ENCODE measurements at places on chromosomes 2 and 18. TPM values are rescaled to one million over a fixed set of nuclear protein-coding genes. Genes with fewer than 3 reads are reported as not detected.

DNA sequence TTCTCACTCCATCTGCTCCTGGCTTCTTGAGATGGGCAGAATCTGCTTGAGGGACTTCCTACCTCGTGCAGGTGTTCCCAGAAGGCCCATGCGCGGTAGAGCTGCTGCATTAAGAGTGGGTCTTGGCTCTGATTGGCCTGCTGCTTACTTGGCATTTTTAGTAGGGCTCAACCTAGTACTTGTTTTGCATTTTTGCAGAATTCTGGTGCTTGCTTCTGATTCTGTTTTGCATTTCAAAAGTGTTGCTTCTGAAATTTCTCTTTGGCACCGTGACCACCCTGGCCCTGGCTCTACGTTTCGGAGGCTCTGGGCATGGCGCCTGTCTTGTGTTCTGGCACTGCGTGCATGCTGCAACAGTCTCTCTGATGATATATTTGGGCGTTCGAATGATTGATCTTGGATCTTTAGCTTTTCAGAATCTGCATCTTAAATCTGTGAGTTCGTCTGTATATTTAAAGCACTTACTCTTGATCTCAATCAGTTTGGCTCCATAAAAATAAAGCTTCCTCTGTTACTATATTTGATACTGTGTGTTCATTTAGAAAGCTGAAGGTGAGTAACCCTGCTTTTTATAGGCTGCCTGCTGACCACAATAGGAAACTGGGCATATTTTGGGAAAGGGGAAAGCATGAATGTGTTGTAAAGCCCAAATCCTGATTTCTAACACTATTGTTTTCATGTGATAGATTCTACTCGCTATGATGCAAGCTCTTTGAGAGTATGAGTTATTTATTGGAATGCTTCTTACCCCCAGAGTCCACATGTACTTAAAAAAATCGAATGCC lies 22.2 kb downstream of the EFR3B start:
- DNase-seq, result no peak

- no peak for DNase-seq
Measured at GRCh38 chr2:43133708-43134570, 92.5 kb downstream of the ZFP36L2 start.

Gene MROH2A
- total RNA-seq, result 9.3 TPM

GRCh38 chr2:226643030-226643945 lies 156.3 kb downstream of the IRS1 start:
- no peak for DNase-seq

GRCh38 chr2:150538651-150539201 lies 51.3 kb upstream of the RND3 start:
- no peak for DNase-seq

Gene SNORC
- total RNA-seq, result 7.3 TPM

Gene ALPI
- not detected for total RNA-seq

Gene ICOS
- 0.23 TPM for total RNA-seq

Gene PLEK
- total RNA-seq, result 3.7 TPM

DNA sequence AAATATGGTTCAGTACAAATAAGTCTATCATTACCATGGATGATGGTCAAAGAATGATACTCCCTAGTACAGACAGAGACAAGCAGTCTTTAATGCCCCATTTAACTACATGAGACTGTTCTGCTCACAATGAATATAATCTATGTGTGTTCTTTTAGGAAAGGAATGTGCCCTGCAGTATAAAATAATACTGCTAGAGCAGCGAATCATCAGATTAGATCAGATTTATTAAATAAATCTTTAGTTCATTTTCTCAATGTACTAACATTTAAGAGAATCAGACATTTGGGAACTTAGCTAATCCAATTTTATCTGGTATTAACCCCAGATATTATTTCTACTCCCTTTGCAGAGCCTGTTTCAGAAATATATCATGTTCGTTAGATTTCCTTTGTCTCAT lies 272.0 kb upstream of the GCFC2 start:
- no peak for DNase-seq

Gene PLCL1
- total RNA-seq, result 2.9 TPM

DNA sequence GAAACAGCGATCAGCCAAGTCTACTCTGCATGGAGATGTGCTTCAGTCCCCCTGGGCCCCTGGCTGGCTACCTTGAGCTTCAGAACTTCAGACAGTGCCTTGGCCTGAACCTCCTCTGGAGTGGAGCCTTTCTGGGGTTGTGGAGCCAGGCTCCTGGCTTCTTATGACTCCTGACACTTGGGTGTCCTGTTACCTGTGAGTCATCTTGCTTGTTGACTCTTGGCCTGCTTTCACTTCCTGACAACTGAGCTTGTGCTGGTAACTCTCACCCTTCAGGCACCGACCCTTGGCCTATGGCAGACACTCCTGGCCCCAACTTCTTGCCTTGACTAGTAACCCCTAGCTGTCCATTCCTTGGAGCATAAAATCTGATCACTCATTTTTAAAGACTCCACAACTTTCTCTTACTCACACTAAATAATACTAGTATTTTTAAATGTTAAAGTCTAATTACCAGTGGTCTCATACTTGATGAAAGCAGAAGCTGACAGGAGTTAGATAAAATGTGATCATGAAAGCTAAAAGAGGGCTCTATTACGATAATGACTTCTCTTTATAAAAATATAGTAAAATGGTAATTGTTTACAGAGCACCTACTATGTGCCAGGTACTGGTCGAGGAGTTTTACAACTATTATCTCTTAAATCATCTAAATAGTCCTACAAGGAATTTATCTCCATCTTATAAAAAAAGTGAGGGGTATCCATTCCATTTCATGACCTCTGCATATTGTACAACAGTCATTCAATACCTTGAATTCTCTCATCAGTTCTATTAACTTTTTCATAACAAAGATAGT lies 46.3 kb upstream of the VIT start:
- DNase-seq, result peak; percentile 45

- peak; percentile 71 for DNase-seq
Measured at GRCh38 chr18:45879681-45880655, 54.5 kb downstream of the SIGLEC15 start.

GRCh38 chr2:14614017-14614416 lies 18.5 kb upstream of the LRATD1 start:
- no peak for DNase-seq

- DNase-seq, result no peak
Measured at GRCh38 chr18:74315464-74316256, at the start of gene C18orf63. C18orf63 (plus strand) TSS chr18:74315839; CDS start chr18:74317866, 2,027 bp downstream.

Gene IL36G
- not detected for total RNA-seq

DNA sequence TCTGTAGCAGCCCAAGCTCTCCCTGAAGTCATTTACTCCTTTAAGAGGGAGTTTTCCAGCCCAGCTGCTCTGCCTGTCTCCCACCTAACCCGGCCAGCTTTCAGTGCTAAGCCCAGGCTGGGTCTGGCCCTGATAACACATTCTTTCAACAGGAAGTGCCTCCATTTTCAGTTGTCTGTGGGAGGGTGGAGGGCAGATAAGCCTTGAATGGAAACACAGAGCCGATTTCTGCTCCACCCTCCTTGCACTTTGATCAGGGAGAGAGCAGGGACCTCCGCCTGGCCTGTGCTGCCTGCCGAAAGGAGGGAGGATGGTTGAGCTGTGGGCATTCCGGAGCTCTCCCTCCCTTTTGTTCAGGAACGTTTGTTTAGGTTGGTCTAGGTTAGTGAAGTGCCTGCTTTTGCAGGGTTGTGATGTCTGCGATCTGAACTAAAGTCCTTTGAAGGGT lies 24.8 kb downstream of the GATA6 start:
- DNase-seq, result no peak

GRCh38 chr2:127106457-127106990 lies 430 bp downstream of the BIN1 start:
- DNase-seq, result no peak

Gene KYNU
- 18.7 TPM for total RNA-seq

Gene IL36A
- not detected for total RNA-seq

Gene ACMSD
- not detected for total RNA-seq

DNA sequence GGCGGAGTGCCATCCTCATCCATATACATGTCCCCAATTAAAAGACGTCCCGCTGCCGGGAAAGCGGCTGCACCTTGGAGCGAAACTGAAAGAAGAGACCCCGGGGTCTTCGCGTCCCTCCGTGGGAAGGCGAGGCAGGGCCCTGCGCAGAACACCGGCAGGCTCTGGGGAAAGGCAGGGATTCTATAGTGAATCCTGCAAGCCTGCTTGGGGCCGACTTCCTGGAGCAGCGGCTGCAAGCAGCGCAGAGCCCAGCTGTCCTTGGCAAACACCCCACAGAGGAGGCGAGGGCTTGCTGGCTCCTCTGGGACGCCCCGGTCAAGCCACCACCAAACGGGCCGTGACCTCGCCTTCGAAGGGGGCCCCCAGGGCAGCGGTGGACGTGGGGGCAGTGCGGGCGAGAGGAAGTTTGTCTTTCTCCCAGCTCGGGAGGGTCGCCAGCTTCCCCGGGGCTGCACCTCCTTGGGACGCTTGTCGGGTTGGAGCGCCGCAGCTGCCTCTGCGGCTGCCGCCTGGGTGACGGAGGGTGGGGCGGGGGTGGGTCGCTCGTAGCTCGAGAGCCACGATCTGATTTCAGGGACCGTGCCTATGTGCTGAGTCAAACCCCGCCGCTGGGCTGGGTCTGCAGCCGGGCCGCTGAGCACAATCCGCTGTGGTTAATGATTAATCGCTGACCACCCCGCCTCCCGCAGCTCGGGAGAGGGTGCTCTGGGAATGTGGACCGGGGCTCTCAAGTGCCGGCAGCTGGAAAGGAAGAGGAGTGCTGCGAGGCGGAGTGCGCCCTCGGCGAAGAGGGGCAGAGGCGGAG lies 486 bp upstream of the GPR39 start:
- peak; percentile 91 for DNase-seq

DNA sequence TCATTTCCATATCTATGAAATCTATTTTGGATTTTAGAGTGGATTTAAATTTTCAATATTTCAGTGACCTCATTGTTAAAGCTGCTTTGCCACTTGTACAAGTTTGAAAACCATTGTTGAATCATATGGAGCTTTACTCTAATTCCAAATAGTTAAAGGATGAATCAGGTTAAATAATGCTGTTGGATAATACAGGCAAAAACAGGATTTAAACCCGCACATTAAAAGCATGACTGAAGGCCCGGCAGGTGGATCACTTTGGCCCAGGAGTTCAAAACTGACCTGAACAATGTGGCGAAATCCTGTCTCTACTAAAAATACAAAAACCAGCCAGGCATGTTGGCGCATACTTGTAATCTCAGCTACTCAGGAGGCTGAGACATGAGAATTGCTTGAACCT lies 68.3 kb downstream of the RIF1 start:
- no peak for DNase-seq

DNA sequence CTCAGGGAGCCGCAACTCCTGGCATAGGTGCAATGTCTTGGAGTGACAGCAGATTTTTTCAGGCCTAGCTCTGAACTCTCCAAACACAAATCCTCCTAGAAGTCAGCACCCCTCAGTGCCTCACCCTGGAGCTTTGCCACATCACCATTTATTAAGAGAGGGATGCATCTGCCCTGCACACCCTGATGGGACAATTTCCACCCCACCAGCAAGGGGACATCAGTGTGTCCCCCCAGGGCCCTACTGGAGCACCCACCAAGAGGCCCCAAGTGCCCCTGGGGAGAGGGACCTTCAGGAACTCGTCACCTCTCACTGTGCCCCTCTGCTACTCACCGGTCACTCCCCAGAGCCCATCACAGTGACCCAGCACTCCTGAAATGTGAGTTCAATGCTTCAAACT lies 144.7 kb downstream of the NDUFA10 start:
- peak; percentile 27 for DNase-seq

Gene SCN2A
- total RNA-seq, result 0.29 TPM

GRCh38 chr18:9643549-9643948 lies 29.2 kb upstream of the PPP4R1 start:
- no peak for DNase-seq

- DNase-seq, result no peak
Measured at GRCh38 chr18:76838182-76838581, 15.8 kb downstream of the ZNF236 start.

DNA sequence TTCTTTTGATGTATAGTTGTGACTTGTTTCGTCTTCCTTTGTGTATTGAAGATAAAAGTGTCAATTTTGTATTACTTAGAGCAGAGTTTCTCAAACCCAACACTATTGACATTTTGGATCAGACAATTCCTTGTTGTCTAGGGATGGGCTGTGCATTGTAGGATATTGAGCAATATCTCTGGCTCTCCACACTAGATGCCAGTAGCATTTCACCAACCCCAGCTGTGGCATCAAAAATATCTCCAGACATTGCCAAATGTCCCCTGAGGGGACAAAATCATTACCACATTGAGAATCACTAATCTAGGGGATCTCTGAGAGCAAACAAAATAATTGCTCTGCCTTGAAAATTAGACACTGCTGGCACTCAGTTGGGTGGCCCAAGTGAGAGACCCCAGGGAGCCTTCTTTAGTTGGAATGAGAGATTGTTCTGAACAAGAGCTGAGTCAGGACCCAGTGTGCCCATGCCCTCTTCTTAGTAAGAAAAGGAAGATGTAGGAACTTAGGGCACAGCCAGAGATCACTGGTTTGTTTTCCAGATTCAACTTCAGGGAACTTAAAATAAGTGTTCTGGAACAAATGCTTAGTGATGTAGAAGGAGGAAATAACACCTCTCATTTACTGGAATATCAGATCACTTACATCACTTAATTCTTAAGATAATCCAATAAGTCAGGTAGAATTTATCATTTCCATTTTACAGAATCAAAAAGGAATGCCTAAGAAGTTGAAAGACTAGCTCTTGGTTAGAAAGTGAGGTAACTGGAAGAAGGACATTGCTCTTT lies 466.6 kb upstream of the TNP1 start:
- no peak for DNase-seq

Gene C2orf66
- total RNA-seq, result 1.0 TPM

DNA sequence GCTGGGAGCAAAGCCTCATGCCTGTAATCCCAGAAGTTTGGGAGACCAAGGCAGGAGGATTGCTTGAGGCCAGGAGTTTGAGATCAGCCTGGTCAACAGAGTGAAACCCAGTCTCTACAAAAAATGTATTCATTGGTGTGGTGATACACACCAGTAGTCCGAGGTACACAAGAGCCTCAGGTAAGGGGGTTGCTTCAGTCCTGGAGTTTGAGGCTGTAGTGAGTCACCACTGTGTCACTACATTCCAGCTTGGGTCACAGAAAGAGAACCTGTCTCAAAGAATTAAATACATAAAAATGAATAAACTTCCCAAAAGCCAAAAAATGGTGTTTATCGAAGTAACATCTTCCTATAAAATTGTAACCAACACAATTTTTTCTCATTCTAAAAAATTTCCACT lies 568.1 kb upstream of the LINC00305 start:
- no peak for DNase-seq

GRCh38 chr18:62935994-62936393 lies 220.7 kb downstream of the PHLPP1 start:
- DNase-seq, result no peak

DNA sequence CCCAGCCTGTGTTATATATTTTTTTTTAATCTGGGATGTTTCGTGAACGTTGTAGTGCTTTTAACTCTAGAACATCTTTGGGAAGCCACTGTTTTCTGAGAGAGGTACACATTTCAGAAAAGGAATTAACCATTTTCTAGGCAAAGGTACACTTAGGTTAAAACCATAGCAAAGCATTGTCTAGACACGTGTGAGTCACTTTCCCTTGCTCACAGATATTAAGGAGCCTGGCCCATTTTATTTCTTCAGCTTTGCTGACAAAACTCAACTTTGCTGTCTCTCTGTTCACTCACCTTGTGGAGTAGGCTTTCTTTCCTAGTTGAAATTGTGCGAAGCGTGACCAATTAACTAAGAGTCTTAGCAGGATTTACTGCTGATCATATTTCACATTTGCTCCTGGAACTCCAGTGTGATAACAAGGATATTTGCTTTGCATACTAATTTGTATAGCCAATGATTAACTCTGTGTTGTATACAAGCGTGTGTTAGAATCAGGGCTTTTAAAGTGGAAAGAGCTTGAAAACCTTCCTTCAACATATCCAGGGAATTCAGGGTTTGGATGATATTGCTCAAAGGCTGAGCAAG lies 215.0 kb upstream of the AGAP1 start:
- DNase-seq, result no peak

Gene SFTPB
- 1.7 TPM for total RNA-seq

GRCh38 chr2:214902286-214902685 lies 92.8 kb upstream of the BARD1 start:
- DNase-seq, result no peak

Measured in ureter (tissue), 1 donor.